ENCODE measurements at places on chromosomes 13 and 19. TPM values are rescaled to one million over a fixed set of nuclear protein-coding genes. Genes with fewer than 3 reads are reported as not detected.

GRCh38 chr19:57231686-57232085 is 863 bp downstream of the AURKC start:
- no peak for DNase-seq

DNA sequence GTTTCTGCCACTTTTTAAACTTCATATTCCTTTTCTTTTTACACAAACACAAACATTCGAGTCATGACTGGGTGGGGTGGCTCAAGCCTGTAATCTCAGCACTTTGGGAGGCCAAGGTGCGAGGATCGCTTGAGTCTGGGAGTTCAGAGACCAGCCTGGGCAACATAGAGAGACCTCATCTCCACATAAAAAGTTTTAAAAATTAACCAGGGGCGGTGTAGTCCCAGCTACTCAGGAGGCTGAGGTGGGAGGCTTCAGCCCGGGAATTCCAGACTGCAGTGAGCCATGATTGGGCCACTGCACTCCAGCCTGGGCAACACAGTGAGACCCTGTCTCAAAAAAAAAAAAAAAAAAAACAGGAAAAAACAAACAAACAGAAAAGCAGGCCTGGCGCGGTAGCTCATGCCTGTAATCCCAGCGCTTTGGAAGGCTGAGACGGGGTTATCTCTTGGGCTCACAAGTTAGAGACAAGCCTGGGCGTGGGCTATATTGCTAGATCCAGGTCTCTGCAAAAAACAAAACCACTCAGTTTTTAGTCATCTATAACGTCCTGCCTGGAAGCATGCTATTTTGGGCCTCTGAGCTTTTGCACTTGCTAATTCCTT is 583 bp upstream of the BAX start:
- no peak for DNase-seq

GRCh38 chr13:91295712-91296410 is 51.6 kb upstream of the MIR17HG start:
- no peak for DNase-seq

GRCh38 chr13:35716186-35716585 is 239.7 kb upstream of the MAB21L1 start:
- no peak for DNase-seq

- DNase-seq: no peak
Measured at GRCh38 chr19:29581398-29581797, 24.7 kb upstream of the POP4 start.

GRCh38 chr13:38167164-38167822 is 182.4 kb upstream of the UFM1 start:
- DNase-seq: no peak

DNA sequence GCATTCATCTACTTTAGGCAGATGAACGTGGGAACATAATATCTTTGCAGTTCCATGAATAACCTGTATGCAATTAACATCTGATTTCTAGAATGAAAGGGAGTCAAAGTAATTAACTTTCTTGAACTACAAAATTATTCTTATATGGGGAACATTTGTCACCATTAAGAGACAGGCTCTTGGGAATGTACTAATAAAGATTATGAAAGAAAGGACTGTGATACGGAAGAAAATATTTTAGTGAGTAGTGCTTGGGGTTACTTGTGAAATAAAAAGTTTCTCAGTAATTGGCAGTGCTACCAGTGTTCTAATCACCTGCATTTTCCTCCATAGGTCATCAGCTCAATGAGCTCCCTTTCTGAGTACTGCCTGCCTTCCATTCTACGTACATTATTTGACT is 85.4 kb downstream of the FRY start:
- no peak for DNase-seq

DNA sequence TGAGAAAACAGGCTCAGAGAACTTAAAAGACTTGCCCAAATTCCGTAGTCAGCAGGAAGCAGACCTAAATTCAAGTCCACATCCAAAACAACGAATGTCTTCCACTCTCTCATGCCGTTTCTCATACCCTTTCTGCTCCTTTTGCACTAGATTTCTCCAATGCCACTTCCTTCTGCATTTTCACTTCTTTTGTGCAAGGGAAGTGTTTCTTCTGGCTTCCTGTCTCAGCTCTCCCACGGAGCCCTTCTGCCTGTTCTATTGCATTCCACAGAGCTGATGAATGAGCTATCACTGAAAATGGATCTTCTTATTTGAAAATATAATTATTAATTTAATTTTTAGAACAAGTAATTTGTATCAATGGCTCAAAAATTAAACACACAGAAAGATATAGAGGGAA is 56.1 kb upstream of the STK24 start:
- no peak for DNase-seq

DNA sequence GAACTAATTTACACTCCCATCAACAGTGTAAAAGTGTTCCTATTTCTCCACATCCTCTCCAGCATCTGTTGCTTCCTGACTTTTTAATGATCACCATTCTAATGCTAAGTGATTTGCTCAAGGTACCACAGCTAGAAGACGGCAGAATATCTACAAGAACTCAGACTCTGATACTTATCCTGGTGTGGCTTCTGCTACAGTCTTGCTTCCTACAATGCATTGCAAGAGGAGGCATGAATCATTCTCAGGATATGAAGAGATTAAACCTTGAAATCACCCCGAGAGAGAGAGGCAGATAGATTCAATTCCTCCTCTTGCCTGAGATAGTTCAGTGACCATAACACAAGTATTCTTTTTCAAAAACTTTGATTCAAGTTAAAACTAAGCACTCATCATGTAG is 306.4 kb downstream of the TBC1D4 start:
- DNase-seq: no peak

Gene SMIM44
- total RNA-seq: not detected

Gene CEACAM3
- 8.6 TPM for total RNA-seq

Gene SIGLEC9
- 46.5 TPM for total RNA-seq

Gene MBD3L3
- total RNA-seq: not detected

Gene ZNF562
- total RNA-seq: 33.7 TPM

Gene PEAK3
- 8.5 TPM for total RNA-seq

Gene NLRP12
- total RNA-seq: 2.5 TPM

Gene ZFR2
- 0.26 TPM for total RNA-seq

Gene PODNL1
- total RNA-seq: 1.3 TPM
